Cortex of kidney (tissue), 1 donor: ENCODE measurements at places on chromosomes 11 and 22.

- no peak for DNase-seq
Measured at GRCh38 chr11:44335052-44335760, 25.3 kb upstream of the ALX4 start.

- no peak for DNase-seq
Measured at GRCh38 chr11:31872076-31872443, 60.9 kb upstream of the PAX6 start.

DNA sequence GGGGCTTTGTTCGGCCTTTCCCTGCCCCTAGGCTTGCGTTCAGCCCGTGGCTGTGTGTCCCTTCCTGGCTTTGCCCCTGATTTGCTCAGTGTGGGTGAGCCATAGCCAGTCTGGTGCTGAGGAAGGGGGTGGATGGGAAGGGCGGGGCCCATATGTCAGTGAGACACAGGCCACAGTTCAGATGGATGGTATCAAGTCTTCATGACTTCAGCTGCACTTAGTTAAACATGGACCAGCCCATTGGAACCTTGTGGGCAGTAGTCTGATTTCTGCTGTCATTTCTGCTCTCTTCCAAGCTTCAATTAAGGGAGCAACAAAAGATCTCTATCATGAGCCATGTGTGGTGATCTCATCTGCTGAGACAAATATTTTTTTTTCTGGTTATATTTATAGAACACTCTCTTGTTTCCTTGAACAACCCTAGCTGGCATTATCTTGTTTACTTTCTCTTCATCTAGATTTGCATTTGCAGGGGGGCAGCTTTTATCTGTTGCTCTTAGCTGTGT, 21.6 kb upstream of the PEX26 start:
- no peak for DNase-seq

GRCh38 chr11:75346912-75347647, 4.4 kb downstream of the ARRB1 start:
- DNase-seq, result no peak

- no peak for DNase-seq
Measured at GRCh38 chr22:31079095-31079642, 1.9 kb upstream of the SMTN start.

GRCh38 chr22:27137871-27138337, 480.5 kb downstream of the MIAT start:
- DNase-seq, result no peak

DNA sequence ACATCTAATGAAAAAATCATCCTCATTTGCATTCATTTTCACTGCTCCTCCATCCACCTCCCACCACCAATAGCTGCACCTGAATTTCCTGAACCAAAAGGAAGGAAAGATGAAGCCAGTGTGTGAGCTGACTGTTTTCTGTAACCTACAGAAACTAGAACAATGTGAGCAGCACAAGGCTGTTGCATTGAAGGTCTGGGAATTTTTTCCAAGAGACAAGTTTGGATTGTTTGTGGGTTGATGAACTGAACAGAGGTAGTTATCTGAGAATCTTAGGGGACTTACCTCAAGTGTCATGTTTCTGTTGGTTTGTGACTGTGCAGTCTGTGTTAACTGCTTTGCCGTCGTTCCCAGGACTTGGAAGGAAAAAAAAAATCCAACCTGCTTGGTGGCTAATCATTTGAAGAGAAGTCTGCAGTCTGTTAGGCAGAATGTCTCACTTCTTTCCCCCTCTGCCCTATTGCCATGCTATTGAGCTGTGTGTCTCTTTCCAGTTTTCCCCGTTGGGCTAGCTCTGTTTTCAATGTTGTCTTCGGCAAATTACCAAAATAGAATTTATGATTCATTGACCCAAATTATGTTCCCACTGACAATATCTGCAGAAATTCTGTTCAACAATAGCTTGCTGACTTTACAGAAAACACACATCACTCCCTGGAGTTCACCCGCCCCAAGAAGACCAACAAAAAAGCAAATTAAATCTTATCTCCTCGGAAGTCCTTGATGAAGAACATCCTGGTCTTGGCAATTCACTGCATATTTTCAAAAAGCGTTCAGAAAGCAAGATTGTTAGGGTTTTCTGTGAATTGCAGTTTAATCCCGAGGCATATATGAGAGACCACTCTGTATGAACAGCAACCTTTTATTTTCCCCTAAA, 76.0 kb downstream of the SC5D start:
- DNase-seq, result no peak

DNA sequence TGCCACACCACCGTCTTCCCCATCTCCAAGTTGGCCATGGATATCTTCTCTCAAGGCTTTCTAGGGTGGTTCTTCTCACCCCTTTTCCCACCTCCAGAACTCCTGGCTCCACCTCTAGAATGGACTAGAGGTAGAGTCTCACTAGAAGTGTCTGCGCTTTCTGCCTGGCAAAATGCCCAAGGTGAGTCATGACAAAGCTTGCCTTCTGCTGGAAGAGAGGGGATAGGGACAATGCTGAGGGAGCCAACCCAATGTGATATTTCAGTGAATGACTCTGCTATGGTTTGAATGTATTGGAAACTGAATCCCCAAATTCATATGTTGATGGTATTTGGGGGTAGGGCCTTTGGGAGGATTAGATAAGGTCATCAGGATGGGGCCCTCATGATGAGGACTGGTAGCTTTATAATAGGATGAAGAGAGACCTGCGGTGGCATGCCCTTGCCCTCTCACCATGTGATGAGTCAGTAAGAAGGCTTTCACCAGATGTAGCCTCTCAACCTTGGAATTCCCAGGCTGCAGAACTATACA, 4.1 kb upstream of the CD82 start:
- no peak for DNase-seq

GRCh38 chr11:119706887-119707286, 22.1 kb downstream of the NECTIN1 start:
- DNase-seq, result no peak

DNA sequence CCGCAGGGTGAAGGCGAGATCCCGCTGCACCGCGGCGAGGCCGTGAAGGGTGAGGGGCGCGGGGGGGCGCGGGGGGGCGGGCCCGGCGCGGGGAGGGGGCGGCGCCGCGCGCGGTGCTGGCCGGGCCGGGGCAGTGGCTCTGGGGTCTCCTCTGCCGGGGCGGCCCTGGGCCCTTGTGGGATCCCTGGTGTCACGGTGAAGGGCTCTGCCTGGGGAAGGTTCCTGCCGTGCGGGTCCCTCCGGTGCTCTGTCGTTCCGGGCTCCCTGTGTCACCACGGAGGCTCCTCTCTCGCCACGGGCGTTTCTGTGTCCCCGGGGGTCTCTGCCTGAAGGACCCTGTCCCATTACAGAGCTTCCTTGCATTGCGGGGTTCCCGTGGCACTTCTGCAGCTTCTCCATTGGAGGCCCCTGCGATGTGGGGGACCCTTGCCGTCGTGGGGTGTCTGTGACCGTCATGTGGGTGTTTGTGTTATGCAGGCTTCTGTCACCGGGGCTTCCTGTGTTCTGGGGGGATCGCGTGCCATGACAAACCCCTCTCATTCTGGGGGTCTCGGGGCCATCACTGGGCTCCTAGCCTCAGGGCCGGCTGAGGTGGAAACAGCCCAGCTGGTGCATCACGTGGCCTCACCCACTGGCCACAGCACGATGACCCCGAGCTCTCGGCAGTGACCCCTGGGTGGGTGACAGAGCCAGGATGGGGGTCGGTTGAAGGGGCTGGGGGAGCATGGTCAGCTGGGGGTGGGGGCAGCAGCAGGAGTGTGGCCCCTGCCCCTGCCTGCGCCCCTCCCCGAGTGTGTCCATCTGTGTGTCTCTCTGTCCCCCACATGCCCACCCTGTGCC, 25.3 kb downstream of the SHANK3 start:
- no peak for DNase-seq

GRCh38 chr22:26684168-26684567, 26.8 kb downstream of the MIAT start:
- no peak for DNase-seq

- DNase-seq, result no peak
Measured at GRCh38 chr22:35477911-35478582, 62.6 kb upstream of the RASD2 start.

- no peak for DNase-seq
Measured at GRCh38 chr11:101043940-101044339, 85.7 kb downstream of the PGR start.

DNA sequence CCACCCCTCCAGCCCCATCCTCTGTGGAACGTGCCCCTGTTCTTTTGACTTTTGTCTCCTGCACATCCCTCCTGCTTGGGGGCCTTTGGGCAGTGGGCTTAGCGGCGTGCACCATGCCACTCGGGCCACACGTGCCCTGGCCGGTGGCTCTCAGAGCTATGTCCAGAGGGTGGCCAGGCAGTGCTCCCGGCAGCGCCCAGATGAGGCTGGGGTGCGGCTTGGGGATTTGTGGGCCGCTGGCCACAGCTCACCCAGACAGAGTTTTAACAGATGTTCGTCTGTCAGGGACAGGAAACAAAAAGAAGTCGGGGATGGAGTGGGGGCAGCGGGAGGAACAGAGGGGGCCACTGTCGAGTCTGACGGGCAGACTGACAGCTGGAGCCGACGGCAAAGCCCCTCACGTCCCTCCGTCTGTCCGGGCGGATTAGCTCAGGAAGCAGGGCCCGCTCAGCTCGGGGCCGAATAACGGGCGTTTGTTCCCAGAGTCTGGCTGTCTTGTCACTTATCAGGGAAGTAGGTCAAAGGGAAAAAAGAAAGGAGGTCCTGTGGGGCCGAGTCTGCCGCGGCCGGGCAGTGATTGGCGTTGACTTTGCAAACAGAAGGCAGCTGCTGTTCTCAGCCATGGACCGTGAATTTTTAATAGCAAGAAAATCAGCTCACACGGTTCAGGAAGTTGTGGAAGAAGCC, 61.6 kb downstream of the LRP5 start:
- DNase-seq, result no peak

DNA sequence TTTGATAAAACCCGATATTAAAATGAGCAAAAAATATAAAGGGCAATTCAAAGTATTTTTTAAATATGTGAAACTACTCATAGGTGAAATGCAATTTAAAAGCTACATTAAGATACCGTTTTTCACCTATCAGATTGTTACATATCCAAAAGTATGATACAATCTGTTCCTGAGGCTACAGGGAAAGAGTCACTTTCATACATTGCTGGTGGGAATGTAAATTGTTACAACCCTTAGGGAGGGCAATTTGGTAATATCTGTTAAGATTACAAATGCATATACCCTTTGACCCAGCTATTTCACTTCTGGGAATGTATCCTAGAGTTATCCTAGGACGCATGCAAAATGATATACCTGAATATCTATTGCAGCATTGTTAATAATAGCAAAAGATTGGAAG, 132.1 kb downstream of the BLID start:
- DNase-seq, result no peak

- no peak for DNase-seq
Measured at GRCh38 chr22:26416256-26416655, 12.8 kb upstream of the ASPHD2 start.

- DNase-seq, result no peak
Measured at GRCh38 chr11:34191578-34191977, 86.1 kb downstream of the NAT10 start.

DNA sequence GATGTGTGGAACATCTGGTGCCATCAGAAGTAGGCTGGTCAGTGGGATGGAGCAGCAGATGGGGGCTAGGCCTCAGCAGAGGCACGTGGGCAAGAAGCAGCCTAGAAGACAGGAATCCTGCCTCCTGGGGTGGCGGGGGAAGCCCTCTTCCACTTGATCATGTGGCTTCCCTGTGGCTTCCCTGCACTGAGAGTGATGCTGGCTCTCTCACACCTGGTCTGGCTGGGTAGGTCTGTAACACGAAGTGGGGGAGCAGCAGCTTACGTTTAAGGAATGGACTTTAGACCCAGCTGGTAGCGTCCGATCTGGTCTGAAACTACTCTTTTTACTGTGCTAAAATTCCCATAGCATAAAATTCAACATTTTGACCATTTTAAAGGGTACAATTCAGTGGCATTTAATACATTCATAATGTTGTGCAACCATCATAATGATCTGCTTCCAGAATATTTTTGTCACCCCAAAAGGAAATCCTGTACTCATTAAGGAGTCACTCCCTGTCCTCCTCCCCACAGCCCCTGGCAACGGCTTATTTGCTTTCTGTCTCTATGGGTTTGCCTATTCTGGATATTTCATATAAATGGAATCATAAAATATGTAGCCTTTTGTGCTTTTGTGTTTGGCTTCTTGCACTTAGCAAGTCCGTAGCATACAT, 21.7 kb downstream of the PTPN5 start:
- DNase-seq, result no peak

- no peak for DNase-seq
Measured at GRCh38 chr22:42299586-42300258, 29.3 kb upstream of the TCF20 start.

GRCh38 chr11:22711880-22712279, 45.5 kb downstream of the GAS2 start:
- no peak for DNase-seq

GRCh38 chr22:26327306-26327705, 101.8 kb upstream of the ASPHD2 start:
- no peak for DNase-seq

DNA sequence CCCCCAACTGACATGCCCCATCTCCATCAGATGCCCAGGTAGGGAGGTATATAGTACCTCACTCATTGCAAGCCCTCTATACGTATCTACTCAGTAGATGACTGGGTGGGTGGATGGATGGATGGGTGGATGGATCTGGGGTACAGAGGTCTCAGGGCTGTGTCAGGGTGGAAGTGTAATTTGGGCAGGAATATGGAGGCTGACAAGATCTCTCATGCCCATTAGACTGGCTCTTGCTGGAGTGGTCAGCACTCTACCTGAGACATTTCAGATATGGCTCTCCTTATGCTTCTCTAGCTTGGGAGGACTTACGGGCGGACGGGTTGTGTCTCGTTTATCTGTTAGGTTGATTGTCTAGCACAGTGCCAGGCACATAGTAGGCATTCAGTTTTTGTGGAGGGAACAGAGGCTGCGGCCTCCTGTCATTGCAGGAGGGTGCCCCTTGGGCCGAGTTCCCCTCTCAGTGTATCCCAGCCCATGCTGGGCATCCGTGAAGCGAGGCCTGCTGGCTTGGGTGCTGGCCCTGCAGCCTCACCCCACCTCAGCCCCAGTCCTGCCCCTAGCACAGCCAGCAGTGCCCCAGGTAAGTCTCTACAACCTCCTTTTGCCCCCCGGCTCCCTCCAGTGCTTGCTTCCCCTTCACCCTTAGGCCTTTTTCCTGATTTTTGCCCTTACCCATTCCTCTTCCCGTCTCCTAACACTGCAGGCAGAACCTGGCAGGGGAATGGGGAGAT, 13.7 kb downstream of the ROBO3 start:
- no peak for DNase-seq

DNA sequence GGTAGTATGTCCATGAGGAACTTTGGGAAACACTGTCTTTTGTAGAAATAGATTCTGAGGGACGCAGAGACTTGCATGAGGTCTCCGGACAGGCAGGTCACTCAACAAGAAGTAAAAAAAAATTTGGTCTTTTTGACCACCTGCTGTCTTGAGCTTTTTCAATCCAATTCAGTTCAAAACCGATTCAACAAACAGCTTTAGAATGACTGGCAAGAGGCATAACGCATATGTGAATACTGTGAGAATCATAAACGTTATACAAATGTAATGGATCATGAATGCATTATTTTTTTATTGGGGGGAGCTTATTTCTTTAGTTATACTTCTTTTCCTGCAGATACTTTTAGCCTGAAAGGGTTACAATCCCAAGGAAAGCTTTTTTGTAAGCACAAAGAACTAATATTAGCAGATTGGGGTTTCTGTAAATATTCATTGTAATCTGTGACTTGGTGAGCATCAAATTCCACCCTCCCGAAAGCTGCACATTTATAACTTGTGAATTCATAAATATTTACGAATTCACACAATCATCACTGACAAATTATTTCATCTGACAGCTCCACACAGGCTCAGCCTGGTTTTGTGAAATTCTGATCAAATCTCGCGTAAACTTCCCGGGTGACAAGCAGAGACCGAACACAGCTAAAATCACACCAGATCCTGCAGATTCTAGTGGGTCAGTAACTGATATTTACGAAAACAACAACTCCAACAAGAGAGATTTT, 507.7 kb downstream of the MN1 start:
- DNase-seq, result no peak
